Stimulated activated CD8-positive, alpha-beta memory T cell treated with anti-CD3 and anti-CD28 coated beads, Interleukin-4, amount 100 ng/mL, for 4 hours (primary cell): ENCODE measurements at places on chromosomes 3 and 15.

GRCh38 chr3:187802203-187802927 lies 57.1 kb upstream of the BCL6 start:
- DNase-seq: no peak

GRCh38 chr3:186413615-186414415 lies 51.8 kb upstream of the DGKG start:
- DNase-seq: no peak

DNA sequence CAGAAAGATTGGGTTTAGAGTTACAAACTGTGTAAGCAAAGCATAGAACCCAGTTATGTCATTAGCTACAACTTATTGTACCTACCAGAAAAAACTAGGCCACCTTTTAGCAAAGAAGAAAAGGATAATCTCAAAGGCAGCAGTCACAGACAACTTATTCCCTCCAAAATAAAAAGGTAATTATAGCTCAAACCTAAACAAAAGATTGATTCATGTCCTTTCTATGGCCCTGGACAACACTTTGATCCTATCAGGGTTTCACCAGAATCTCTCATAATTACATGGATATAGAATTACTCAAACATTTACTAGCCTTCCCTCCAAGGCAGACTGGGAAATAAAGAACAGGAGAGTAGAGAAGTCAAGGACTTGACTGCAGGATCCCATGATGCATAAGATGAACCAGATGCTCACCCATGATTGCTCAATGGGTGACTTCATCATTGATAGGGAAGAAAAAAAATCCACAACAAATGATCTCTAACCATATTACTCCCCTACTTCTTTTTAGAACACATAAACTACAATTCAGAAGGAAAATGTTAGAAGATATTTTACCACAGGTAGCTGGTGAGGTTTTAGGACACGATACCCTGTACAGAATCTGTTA lies 17.4 kb downstream of the DET1 start:
- DNase-seq: no peak

- no peak for DNase-seq
Measured at GRCh38 chr3:196788528-196788927, 48.9 kb downstream of the PAK2 start.

GRCh38 chr3:152403632-152404066 lies 134.9 kb downstream of the MBNL1 start:
- no peak for DNase-seq

DNA sequence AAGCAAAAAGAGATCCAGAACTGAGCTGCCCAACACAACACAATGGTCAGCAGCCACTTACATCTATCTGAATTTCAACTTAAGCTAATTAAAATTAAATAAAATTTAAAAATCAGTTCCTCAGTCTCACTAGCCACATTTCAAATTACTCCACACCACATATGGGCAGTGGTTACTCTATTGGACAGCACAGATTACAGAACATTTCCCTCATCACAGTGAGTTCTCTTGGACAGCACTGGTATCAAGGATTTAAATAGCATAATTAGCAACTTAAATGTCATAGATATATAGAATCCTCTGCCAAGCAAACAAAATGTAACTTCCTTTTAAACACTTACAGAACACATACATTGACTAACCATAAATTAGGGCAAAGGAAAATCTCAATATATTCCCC lies 64.4 kb downstream of the KBTBD12 start:
- DNase-seq: no peak

DNA sequence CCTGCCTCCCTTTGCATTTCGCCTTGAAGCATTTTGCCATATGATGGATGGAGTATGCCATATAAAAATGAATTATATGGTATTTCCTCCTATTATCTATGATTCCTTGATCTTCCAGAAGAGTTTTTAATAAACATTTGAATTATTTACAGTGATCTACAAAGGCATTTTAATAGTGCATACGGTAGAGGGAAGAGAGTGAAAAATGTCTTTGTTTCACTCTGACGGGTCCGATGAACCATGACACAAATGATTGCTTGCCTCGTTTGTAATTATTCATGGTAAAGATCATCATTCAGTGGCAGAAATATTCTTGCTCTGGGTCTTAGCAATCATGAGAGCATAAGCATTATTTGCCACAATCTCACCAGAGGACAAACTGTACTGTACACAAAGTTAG lies 1010.9 kb downstream of the NTRK3 start:
- no peak for DNase-seq

DNA sequence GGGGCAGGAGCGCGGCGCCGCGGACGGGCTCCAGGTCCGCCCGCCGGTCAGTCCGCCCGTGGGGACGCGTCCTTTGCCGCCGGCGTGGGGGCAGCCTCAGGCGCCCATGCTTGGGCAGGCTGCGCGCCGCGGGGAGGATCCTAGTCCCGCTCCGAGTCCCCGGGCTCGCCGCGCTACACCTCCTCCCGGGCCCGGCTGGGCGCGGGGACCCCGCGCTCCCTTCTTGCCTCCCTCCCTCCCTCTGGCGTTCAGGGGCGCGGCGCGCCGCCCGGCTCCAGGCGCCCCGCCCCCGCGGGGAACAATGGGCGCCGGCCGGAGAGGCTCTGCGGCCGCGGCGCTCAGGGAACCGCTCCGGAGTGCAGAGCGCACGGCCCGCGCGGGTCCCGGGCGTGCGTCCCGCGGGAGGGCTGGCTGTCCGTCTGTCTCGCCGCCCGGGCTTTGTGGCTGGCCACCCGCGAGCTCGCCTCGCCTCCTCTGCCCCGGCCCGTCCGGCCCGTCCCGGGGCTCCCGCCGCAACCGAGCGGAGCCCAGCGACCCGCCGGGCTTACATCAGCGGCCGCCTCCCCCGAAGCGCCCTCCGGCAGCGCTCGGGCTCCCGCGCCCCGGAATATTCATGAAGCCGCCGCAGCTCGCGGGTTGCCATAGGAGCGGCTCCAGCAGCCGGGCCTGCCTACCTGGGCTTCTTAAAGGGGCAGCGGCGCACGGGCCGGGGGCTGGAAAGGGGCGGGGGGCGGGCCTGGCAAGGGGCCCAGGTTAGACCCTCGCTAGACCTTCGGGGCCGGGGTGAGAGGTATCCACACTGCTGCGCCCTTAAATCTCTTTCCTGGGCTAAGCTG lies at the start of gene HCN4:
Gene HCN4, minus strand, starts transcription at position 658 of the 836 bp plus-strand sequence. CDS start 688 bp downstream, outside the sequence.
- DNase-seq: no peak

DNA sequence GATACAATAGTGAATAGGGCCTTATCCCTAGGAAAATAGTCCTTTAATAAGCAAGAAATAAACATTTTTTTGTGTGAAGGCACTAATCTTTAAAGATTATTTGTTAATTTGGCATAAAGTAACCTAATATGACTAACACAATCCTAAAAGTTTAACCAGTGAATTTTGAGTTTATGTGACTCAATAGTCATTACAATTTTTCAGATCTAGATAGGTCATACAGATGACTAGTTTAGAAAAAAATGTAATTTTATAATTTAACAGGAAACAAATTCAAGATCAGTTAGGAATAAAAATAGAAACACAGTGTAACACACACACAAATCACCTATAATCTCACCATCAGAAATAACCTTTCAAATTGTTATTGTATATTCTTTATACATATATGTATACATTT lies 620.7 kb upstream of the ALCAM start:
- no peak for DNase-seq

DNA sequence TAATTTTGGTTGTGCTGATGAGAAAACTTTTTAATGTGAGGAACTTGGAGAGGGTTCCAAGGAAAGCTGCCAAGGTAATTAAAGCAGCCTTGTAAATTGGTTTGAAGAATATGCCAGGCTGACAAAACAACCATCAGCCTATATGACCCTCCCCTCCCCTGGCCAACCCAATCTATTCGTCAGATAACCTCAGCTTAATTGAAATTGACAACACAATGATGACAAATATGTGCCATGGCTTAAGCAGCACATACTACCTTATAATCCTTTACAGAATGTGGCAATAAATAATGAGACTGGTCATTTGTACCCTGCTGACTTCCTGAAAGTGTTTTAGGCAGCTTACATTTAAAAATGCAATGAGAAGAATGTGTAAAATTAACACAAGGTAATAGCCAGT lies 118.2 kb downstream of the EFHB start:
- DNase-seq: no peak

- no peak for DNase-seq
Measured at GRCh38 chr15:95825208-95825607, 505.3 kb upstream of the NR2F2 start.

DNA sequence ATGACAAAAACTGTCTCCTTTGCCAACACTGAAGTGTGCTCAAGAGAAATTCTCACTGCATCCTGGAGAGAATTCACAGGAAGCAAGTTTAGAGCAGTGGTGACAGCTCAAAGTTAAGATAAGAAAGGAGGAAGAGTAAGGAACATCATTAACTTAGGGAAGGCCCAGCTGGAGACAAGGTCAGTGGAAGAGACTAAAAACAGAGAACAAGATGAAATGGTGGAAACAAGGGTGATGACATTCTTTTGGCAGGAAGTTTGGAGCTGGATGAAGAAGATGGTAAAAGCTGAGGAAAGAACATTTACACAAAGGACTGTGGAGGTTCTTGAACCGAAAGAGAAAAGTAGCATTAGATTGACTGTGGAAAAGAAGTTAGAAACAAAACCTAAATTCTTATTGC lies 6.7 kb upstream of the SUCLG2 start:
- no peak for DNase-seq

- DNase-seq: no peak
Measured at GRCh38 chr3:133874344-133874743, 21.3 kb downstream of the RAB6B start.

- DNase-seq: no peak
Measured at GRCh38 chr3:108035751-108036150, 55.1 kb downstream of the CD47 start.

- no peak for DNase-seq
Measured at GRCh38 chr3:66489581-66489980, 11.2 kb downstream of the LRIG1 start.

DNA sequence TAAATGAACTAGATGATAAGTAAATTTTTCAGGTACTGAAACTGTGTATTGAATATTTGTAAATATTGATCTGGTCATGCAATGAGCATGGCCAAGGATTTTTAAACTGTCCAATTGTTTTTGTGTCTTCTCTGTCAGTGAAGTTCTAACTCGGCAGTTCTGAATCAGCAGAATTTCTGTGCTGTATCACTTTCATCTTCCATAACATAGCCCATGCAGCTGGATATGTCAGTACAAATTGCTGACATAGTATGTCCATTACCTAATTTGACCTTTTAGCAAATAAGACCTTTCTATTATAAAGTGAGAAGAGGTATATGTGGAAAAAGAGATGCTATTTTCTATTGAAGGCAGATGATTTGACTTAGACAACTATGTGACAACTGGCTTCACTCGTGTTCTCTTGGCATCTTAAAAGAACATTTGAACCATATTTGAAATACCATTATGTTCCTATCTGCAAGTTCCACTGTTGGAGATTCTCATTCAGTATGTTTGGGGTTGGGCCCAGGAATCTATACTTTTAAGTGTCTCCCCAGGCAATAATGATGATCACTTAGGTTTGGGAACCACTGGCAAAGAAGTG lies 90.4 kb downstream of the CMSS1 start:
- DNase-seq: no peak

DNA sequence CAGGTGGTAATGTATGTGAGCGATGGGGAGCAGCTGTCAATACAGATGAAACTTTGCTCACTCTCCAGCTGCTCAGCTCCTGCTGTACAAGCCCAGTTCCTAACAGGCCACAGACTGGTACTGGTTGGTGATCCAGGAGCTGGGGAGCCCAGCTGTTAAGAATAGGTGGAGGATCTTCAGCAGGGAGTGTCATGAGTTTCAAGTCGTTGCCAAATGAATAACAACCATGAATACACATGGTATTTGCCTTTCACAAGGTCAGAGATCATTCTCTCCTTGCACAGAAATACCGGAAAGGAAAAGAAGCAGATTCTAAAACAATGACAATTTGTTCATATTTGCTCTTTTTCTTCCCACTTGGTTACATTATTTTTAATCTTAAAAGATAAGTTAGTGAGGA lies 5.1 kb downstream of the PLSCR1 start:
- no peak for DNase-seq

DNA sequence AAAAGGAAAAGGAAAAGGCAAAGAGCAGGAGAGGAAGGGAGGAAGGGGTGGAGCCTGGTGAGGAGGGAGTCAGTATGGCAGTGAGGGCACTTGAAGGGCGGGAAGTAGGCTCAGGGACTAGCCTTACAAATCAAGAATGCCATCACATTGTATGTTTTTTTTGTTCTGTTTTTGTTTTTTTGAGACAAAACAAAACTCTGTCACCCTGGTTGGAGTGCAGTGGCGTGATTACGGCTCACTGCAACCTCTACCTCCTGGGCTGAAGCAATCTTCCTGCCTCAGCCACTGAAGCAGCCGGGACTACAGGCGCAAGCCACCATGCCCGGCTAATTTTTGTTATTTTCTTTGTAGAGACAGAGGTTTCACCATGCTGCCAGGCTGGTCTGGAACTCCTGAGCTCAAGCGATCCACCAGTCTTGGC lies 10.5 kb upstream of the PIK3CB start:
- DNase-seq: no peak

DNA sequence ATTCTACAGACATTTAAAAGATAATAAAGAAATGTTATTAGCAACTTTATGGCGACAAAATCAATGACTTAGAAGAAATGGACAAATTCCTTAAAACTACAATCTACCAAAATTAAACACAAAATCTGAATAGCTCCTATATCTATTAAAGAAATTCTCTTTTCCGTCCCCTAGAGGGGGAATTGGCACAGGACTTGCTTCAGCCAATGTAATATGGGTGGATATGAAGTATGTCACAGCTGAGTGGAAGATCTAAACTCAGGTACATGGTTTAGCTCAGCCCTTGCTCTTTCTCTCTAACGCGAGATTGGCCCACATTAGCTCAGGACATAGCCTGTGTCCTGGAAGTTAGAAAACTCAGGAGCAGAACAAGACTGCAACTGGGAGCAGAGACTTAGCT lies 79.3 kb downstream of the DNAH12 start:
- no peak for DNase-seq

- no peak for DNase-seq
Measured at GRCh38 chr15:77967798-77968197, 109.7 kb downstream of the TBC1D2B start.

GRCh38 chr15:68620721-68621527 lies 42.1 kb downstream of the CORO2B start:
- no peak for DNase-seq
